ENCODE measurements at places on chromosomes 7 and 10. TPM values are rescaled to one million over a fixed set of nuclear protein-coding genes. Genes with fewer than 3 reads are reported as not detected.

GRCh38 chr10:1152386-1153250 lies 96.4 kb downstream of the WDR37 start:
- no peak for DNase-seq

DNA sequence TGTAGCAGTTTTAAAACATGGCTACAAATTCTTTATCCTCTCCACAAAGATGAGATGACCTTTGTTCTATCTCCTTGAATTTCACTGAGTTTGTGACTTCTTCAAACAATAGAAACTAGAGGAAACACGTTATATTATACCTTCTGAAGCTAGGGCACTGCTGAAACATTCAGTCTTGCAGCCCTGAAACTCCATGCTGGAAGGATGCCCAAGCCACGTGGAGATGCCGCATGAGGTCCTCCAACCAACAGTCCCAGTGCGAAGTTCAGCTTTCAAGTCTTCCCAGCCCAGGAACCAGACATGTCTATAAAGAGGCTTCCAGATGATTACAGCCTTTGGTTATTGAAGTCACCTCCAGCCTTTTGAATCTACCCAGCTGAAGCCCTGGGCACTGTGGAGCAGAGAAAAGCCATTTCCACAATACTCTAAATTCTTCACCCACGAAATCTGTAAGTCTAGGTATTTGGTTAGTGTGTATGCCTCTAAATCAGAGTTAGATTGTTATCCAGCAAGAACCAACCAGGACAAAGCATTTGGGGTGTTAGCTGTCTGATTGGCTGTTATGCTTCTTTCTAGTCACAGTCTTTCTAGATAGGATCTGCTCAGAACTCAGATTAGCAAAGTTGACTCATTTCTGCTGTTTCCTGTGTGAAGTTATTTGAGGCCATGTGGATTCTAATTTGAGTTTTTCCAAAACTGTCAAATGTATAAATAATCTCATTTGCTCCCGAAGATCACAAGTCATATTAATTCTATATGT lies 186.5 kb upstream of the TMEM72 start:
- no peak for DNase-seq

ZWINT gene
- polyA plus RNA-seq: 75.8 TPM

GRCh38 chr10:107880185-107880584 lies 715.7 kb upstream of the SORCS1 start:
- DNase-seq: no peak

DNA sequence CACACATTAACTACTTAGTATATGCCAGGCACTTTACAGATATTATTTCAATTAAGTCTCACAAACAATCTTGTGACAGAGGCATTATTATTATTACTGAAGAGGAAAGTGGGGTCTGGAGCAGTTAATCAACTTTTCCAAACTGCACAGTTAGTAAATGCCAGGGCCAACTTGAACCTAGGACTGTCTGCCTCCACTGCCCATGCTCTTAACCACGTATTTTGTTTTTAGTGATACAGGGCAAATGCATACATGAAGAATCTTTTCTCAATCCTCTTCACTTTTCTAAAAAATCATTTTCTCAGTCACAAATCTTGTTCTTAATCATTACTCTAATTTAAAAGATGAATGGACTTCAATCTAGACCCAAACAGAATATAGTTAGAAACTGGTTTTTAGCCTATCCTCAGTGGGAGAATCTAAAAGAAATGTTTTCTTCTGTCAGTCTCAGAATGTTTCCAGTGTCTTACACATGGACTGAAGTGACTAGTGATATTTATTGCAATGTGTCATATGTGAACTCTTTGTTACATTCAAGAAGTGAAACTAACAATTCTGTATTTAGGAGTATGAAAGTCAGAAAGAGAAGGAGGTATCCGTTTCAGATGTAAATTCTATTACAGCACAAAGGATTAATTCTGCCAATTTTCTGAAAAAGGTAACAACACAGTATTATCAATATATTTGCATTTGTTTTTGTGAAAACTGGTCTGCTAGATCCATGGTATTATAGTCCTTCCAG lies 55.5 kb upstream of the CCNJ start:
- DNase-seq: no peak

GRCh38 chr10:11625019-11625735 lies 13.7 kb upstream of the USP6NL start:
- no peak for DNase-seq

GRCh38 chr7:135575296-135575695 lies 17.6 kb downstream of the NUP205 start:
- DNase-seq: no peak

SPDYE2 gene
- 14.8 TPM for polyA plus RNA-seq

GRCh38 chr7:101814081-101814990 lies 3.1 kb upstream of the CUX1 start:
- DNase-seq: no peak

- no peak for DNase-seq
Measured at GRCh38 chr7:128729494-128729893, 9.7 kb upstream of the CALU start.

DNA sequence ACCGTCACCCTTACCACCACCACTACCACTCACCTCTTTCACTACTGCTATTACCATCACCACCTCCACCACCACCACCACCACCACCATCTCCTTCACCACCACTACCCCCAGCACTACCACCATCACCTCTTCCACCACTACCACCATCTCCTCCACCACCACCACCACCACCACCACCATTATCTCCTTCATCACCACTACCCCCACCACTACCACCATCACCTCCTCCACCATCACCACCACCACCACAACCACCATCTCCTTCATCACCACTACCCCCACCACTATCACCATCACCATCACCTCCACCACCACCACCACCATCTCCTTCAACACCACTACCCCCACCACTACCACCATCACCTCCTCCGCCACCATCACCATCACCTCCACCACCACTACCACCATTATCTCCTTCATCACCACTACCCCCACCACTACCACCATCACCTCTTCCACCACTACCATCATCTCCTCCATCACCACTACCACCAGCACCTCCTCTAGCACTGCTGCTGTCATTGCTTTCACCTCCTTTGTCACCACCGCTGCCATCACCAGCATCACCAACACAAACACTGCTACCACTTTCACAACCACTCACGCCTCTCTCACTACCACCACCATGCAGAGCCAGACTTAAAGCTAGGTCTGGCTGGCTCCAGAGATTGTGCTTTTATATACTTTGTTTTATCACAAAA lies 109.3 kb downstream of the ICA1 start:
- DNase-seq: no peak

PODXL gene
- polyA plus RNA-seq: 786 TPM

- no peak for DNase-seq
Measured at GRCh38 chr7:106015381-106016218, 52.5 kb downstream of the CDHR3 start.

C10orf88 gene
- 24.5 TPM for polyA plus RNA-seq

GRCh38 chr10:110413903-110414547 lies 83.7 kb upstream of the DUSP5 start:
- DNase-seq: no peak

GRCh38 chr10:104080762-104081161 lies 4.9 kb downstream of the COL17A1 start:
- no peak for DNase-seq

GRCh38 chr7:129689995-129690581 lies 78.6 kb downstream of the NRF1 start:
- no peak for DNase-seq

SRRM3 gene
- polyA plus RNA-seq: 2.1 TPM

- DNase-seq: no peak
Measured at GRCh38 chr10:7383442-7383841, 27.4 kb downstream of the SFMBT2 start.

DNA sequence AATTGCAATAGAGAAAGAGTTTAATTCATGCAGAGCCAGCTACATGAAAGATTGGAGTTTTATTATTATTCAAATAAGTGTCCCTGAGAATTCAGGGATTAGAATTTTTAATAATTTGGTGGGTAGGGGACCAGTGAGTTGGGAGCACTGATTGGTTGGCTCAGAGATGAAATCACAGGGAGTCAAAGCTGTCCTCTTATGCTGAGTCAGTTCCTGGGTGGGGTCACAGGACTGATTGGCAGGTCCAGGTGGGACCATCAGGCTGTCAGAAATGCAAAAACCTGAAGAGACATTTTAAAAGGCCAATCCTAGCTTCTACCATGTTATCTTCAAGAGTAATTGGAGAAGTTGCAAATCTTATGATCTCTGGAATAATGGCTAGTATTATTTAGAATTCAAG lies 56.0 kb upstream of the KAT6B start:
- DNase-seq: no peak

CRPPA gene
- 6.0 TPM for polyA plus RNA-seq

PIK3CG gene
- 2.7 TPM for polyA plus RNA-seq

DNA sequence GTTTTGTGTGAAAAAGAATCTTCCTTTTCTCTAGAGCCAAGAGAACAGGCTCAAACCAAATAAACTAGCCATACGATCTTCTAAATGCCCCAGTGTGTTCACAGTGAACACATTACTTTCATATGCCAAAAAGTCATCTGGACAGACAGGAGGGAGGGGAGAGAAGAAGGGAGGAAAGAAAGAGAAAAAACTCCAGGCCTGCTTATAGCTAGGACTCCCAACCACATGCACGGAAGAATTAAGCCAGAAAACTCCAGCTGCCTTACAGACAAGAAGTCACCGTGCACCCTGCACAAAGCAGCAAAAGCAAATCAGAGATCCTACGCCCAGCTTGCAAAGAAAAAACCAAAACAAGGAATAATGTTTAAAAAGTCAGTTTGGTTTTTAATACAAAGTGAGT lies 34.3 kb downstream of the SNX8 start:
- DNase-seq: no peak

GRCh38 chr10:12348870-12349628 lies at the start of gene CAMK1D:
TSS of gene CAMK1D (plus strand) at chr10:12349547.
- DNase-seq: peak; percentile 60

NUTM2E gene
- 0.18 TPM for polyA plus RNA-seq

DNA sequence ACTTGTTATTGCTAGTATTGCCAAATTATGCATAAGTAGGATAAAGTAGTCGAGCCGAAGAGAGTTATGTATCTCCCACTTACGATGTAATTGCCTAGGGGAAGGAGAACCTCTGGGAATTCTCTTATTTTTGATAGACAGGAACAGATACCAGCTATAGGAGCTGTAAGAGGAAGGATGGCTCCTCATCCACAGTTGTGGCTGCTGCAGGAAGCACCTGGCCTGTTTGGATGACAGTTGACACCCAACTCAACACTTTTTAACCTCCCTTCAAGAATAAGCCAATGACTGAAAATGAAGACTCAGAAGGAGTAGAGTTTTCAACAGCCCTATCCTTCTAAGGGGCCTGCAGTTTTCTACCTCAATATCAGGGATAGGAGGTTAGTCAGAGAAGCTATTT lies 6.3 kb downstream of the DYDC1 start:
- DNase-seq: no peak

DNA sequence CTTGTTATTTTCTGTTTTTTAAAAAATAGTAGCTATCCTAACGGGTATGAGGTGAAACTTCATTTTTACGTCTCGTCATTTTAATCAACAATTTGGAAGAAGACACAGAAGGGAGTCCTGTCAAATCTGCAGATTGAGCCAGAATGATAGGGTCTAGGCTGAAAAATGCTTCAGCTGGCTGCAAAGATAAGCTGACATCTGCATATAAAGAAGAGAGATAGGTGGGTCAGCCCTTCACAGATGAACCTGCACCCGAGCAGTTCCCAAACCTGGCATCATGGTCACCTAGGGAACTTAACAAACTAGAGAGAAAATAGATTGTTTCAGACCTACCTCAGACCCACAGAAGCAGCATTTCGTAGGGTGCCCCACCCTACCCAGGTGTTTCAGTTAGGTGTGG lies 35.2 kb upstream of the BMPR1A start:
- DNase-seq: no peak

GRCh38 chr10:21724687-21725367 lies 190.8 kb downstream of the MLLT10 start:
- peak; percentile 97 for DNase-seq
